ENCODE measurements at places on chromosomes 12 and 14.
A peak's percentile ranks its signal among the peaks of the same experiment; 100 is the strongest.

GRCh38 chr14:96085369-96085768, 46.2 kb downstream of the C14orf132 start:
- no peak for DNase-seq

- DNase-seq: no peak
These were observed 1277.3 kb downstream of the SLC16A7 start for GRCh38 chr12:60872850-60873713.

DNA sequence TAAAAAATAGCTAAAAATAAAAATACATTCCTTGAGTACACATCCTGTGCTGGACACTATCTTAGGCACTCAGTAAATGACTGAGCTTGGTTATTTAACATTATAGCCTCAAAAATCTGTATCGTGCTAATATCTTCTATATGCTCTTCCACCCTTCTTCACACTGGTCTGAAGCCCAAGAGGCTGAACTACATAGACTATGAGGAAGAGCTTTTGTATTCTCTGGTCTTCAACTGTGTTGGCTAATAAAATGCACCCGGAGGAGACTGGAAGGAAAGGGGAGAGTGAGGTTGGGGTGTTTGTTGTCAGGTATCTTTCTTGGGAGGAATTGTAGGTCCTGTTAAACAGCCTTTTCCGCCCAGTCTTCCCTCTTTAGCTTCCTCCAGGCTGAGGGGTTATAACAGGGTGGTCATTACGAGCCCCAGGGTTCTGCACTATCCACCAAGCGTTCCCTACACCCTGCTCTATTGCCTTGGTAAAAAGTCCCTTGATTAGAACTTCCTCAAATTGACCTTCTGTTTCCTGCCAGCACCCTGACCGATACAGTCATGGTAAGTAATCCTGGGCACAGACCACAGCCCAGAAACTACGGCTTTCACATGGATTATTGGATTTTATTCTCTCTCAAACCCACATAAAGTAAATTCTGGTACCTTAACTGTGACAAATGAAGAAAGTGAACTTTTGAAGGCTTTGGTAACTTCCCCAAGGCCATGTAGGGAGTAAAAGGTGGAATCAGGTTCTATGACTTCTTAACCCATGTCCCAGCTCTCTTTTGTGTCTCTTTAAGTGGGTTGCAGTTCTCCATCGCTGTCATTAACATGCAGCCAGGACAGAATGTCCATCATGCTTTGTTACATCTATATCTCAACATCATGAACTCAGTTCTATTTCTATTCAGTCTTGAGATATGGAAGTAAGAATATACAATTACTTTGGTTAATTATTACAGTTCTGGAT, 71.3 kb downstream of the PTHLH start:
- DNase-seq: no peak

- no peak for DNase-seq
These were observed 175.8 kb upstream of the NPAS3 start for GRCh38 chr14:32762886-32763285.

GRCh38 chr14:77903937-77904617, 104.2 kb downstream of the ADCK1 start:
- no peak for DNase-seq

DNA sequence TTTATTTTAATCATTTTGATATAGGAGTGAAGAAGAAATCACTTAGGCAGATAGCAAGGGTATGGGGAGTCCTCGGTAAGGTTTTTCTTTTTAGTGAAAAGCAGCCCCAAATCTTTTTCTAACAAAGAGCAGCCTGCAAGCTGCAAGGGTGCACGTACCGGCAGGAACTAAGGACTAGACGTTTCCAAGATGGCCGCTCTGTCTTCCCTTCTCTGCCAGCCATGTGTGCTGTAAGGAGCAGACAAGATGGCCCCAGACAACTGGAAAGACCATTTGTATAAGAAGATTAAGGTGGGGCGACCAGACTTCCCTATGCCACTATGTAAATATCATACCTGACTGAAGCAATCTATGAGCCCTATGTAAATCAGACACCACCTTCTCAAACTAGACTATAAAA, 79.6 kb downstream of the TXNDC16 start:
- no peak for DNase-seq

DNA sequence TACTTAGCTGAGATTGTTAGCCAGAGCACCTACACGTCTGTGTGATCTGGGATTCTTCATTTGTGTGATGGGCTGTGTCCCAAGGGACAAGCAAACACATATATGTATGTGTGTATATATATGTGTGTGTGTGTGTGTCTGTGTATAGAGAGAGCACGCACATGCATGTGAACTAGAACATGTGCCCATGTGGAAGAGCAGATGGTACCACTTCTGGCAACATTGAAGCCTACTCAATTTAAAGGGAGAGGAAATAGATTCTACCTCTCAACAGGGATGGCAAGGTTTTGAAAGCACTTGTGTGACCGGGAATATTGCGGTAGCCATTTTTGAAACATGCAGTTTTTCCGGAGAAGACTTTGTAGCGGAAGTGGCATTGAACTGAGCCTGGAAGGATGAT, 1.4 kb downstream of the TOMM20L start:
- DNase-seq: no peak

DNA sequence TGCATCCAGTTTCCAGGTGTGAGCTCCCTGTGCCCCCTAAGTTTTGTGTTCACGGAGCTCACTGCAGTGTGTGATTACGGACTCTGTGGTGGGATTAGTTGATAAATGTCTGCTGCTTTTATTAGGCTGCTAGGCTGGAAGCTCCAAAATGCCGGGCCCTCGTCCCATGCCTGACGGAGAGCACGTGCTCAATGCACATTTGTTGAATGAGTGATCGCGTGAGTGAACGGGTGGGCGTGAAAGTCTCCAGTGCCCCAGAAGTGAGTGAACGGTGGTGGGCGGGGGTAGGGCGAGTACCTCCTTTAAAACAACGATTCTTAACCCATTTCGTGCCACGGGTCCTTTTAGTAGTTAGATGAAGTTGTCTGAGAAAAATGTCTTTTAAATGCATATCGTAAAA, 175.5 kb downstream of the AACS start:
- DNase-seq: no peak

DNA sequence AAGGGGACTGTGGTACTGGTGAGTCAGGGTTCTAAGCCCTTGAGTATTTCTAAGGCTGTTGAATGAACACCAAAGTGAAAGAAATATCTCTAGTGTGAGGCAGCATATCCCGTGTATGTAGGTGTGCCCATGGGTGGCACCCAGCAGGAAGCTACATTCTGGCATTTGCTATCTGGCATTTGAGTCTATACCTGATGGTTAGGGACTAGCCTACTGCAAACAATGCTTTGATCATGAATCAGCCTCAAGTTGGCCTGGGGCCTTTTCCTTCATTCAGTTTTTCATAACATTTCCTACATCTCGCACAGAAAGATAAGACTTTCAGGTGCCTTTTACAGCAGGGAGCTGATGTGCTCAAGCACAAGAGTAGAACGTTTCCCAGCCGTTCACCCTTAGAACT, 85.7 kb upstream of the E2F7 start:
- peak; percentile 13 for DNase-seq

DNA sequence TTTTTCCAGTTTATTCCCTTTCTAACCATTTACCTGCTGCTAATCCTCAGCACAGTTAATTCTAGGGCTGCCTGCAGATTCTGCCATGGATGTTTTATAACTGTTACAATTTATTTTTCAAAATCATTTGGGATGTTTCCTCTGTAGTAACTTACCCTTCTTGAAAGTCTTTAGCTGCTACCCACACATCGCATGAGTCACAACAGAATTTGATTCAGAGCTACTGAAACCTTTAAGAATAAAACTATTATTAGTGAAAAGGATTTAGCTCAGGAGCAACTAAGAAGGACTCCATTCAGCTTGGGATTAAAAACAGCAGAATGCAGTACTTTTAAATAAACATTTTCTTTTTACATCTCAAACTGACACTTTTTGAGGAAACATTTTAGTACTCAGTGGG, 41.7 kb upstream of the RGS6 start:
- DNase-seq: no peak

GRCh38 chr12:15584366-15585041, 204.7 kb downstream of the EPS8 start:
- DNase-seq: no peak

GRCh38 chr14:31657917-31658316, 96.7 kb downstream of the NUBPL start:
- no peak for DNase-seq

GRCh38 chr12:11133162-11133561, 1.3 kb downstream of the TAS2R30 start:
- no peak for DNase-seq

DNA sequence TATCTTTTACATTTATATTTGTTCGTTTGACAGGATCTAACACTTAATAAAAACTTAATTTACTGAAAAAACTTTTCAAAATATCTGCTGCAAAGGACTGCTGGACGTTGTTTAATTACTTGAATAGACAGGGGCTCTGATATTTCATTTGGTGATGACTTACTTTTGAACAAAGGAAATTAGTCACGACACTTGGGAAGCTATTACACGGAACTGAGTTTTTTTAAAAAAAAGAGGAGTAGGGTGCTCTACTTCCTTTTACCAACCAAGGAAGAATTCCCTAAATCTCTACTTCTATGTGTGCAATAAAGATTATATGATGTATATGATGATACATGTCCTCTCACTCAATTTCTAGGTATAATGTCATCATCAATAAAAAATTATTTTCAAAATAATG, 4.7 kb downstream of the FGD6 start:
- peak; percentile 30 for DNase-seq

- no peak for DNase-seq
These were observed 434.6 kb upstream of the RGS6 start for GRCh38 chr14:71497645-71498086.

- peak; percentile 58 for DNase-seq
These were observed 96.4 kb downstream of the EFCAB11 start for GRCh38 chr14:89858089-89858488.

Data from RWPE1 (cell line).